Tracheal epithelial cell (primary cell): ENCODE measurements at places on chromosomes 12 and 14. TPM values are rescaled to one million over a fixed set of nuclear protein-coding genes. Genes with fewer than 3 reads are reported as not detected.

Gene LRIG3
- 48.9 and 97.8 TPM in 2 replicates for total RNA-seq

Gene SOAT2
- not detected in 2 replicates for total RNA-seq

Gene MYL2
- total RNA-seq: not detected in 2 replicates

Gene SIX6
- total RNA-seq: not detected in 2 replicates

Gene SYT10
- total RNA-seq: 0.21 and 0.24 TPM in 2 replicates

Gene MUCL1
- total RNA-seq: not detected in 2 replicates

Gene NFATC4
- 10.6 and 17.3 TPM in 2 replicates for total RNA-seq

Gene SMCO2
- 0.43 and 0.48 TPM in 2 replicates for total RNA-seq

Gene DPPA3
- total RNA-seq: not detected in 2 replicates

Gene PLBD2
- 21.1 and 25.8 TPM in 2 replicates for total RNA-seq

Gene PRKD1
- total RNA-seq: 1.2 and 1.9 TPM in 2 replicates
